ENCODE measurements at places on chromosomes 13 and 19.

DNA sequence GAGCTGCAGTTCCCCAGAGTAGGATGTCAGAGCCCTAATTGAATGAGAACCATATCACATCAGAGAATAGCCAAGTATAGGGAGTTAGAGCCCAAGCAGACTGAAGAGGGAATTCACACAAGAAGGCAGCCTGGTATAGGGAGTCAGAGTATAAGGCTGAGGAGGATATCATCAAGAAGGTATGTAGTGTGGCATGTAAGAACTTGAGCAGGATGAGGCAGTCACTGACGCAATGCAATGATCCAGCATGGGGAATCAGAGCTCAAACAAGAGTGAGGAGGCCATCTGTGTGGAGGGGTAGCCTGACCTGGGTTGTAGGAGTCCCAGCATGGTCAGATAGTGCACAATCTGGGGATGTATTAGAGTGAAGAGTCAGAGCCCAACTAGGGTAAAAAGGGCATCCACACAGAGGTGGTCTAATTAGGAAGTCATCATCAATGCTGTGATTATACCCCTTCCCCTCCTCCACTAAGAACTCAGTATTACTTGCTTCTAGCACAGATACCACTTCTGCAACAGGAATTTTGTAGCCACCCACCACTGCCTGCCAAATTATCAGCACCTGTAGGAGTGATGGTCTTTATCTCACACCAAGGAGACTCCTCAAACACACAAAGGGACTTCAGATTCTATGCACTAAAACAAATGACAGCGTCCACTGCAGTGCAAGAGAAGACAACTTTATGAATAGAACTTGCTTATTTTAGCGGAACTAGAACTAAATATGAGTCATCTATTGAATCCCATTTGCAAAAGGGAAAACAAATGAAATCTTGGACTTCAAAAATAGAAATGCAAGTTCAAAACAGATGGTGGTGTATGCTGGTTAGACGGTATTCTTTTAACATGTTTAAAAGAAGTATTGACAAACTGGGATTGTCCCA, 107.2 kb downstream of the FNDC3A start:
- H3K4me1 ChIP-seq, result peaks cover 3% of the 10 kb centered on the region
- peaks cover 19% of the 10 kb centered on the region for H3K36me3 ChIP-seq
- DNase-seq, result no peak
- H3K27ac ChIP-seq, result no peak overlapping the region
- no peak overlapping the region for H3K4me3 ChIP-seq

DNA sequence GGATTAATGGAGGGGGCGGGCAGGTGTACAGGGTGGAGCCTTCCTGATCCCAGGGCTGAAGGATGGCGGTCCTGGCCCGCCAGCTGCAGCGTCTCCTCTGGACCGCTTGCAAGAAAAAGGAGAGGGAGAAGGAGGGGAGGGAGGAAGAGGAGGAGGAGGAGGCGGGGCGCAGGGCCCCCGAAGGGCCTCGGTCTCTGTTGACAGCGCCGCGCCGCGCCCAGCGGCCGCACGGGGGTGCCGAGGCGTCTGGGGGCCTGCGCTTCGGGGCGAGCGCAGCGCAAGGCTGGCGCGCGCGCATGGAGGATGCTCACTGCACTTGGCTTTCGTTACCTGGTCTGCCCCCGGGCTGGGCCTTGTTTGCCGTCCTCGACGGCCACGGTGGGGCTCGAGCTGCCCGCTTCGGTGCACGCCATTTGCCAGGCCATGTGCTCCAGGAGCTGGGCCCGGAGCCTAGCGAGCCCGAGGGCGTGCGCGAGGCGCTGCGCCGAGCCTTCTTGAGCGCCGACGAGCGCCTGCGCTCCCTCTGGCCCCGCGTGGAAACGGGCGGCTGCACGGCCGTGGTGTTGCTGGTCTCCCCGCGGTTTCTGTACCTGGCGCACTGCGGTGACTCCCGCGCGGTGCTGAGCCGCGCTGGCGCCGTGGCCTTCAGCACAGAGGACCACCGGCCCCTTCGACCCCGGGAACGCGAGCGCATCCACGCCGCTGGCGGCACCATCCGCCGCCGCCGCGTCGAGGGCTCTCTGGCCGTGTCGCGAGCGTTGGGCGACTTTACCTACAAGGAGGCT, at the start of gene PPM1N:
PPM1N (plus strand) TSS at position 33 of the 785 bp plus-strand sequence; CDS start at position 63, 30 bp downstream.
- H3K4me1 ChIP-seq, result peaks cover 38% of the 10 kb centered on the region
- H3K4me3 ChIP-seq, result peak within 1 kb of the TSS; percentile 84
- H3K27ac ChIP-seq, result peak within 1 kb of the TSS; percentile 75
- H3K36me3 ChIP-seq, result no peaks in the 10 kb centered on the region
- peaks cover 29% of the 10 kb centered on the region for H3K27me3 ChIP-seq

DNA sequence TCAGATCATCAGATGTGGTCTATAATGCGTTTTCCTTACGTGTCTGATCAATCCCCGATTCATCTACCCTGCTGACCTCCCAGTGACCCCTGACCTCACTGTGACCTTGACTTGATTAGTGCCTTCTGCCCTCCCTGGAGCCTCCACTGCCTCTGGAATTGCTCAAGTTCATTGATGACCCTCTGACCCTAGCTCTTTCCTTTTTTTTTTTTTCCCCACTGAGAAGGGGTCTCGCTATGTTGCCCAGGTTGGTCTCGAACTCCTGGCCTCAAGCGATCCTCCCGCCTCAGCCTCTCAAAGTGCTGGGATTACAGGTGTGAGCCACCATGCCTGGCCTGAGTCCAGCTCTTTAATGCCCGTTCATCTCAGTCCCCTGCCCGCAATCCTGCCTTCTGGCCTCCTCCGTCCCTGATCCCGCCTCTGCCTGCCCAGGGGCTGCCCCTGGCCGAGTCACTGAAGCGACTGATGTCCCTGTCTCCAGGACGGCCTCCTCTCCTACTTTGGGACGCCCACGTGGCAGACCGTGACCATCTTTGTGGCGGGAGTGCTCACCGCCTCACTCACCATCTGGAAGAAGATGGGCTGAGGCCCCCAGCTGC, 4.0 kb upstream of the FTL start:
- H3K27ac ChIP-seq, result peak overlapping the region; percentile 98
- peaks cover 29% of the 10 kb centered on the region for H3K36me3 ChIP-seq
- no peaks in the 10 kb centered on the region for H3K27me3 ChIP-seq
- H3K4me1 ChIP-seq, result peaks cover 63% of the 10 kb centered on the region

DNA sequence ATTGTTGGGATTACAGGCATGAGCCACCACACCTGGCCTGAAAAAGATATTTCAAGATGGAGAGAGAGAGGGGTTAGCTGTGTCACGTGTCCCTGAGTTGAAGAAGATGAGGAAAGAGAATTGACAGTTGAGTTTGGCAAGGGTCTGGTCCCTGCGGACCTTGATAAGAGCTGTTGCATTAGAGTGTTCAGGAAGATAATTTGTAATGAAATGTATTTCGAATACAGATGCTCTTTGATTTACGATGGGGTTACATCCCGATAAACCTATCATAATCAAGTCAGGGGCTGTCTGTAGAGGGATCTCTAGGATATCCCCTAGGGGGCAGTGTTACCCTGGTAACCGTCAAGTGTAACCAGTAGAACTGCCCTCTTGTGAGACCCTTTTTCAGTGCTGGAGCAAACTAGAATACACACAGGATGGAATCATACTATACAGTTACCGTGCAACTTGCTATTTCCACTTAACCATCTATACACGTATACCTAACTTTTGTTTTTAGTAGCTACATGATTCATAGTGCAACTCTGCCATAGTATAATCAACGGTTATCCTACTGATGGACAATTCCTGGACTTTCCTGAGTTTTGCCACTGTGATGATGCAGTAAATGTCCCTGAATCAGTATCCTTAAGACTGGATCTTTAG, 1.5 kb upstream of the ELOF1 start:
- no peaks in the 10 kb centered on the region for H3K27me3 ChIP-seq
- peaks cover 10% of the 10 kb centered on the region for H3K36me3 ChIP-seq
- H3K4me1 ChIP-seq, result peaks cover 42% of the 10 kb centered on the region
- peak overlapping the region; percentile 86 for H3K27ac ChIP-seq
- peak overlapping the region; percentile 92 for H3K4me3 ChIP-seq

DNA sequence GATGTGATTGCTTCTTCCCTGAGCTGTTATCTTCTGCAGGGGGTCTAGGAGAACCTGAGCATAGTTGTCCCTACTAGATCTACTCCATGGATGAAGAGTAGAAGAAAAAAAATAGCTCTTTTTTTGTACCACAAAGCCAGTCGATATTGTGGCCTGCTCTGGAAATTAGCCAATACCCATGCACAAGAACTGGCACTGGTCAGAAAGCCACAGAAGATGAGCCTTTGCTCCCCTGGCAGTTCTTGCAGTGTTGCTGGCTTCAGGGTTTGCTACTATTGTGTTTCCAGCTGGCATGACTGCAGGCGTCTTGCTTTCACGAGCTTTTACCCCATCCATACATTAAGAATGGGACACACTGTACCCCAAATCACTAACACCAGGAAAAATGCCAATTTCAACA, 547.7 kb upstream of the KLF12 start:
- no peak overlapping the region for H3K27ac ChIP-seq
- no peak overlapping the region for H3K4me3 ChIP-seq
- H3K4me1 ChIP-seq, result no peaks in the 10 kb centered on the region
- H3K36me3 ChIP-seq, result no peaks in the 10 kb centered on the region
- peaks cover 2% of the 10 kb centered on the region for H3K27me3 ChIP-seq

- no peaks in the 10 kb centered on the region for H3K27me3 ChIP-seq
- H3K4me3 ChIP-seq, result no peak overlapping the region
- no peak overlapping the region for H3K27ac ChIP-seq
- DNase-seq, result no peak
- peaks cover 6% of the 10 kb centered on the region for H3K4me1 ChIP-seq
Measured at GRCh38 chr19:5016781-5017180, 47.9 kb downstream of the KDM4B start.

DNA sequence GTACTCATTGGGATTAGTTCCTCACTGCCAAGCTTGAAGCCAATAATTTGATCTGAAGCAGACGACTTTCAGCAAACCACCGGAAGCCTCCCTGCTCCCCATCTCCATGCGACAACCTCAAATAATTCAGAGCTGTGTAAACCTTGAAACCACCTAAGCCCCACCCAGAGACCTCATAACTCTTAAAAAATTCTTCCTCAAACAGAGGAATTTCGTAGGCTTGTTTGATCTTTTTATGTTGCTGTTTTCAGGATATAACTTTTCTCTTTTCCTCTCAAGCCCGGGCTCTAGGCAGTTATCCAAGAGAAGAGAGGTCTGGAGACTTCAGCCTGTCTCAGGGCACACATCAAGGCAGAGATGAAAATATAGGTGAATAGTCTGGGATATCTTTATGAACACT, 311.6 kb downstream of the KCNRG start:
- no peak for DNase-seq
- H3K4me3 ChIP-seq, result no peak overlapping the region
- peaks cover 2% of the 10 kb centered on the region for H3K27me3 ChIP-seq
- H3K4me1 ChIP-seq, result peaks cover 13% of the 10 kb centered on the region
- H3K27ac ChIP-seq, result no peak overlapping the region
- H3K36me3 ChIP-seq, result no peaks in the 10 kb centered on the region

- DNase-seq, result no peak
- H3K4me1 ChIP-seq, result peaks cover 4% of the 10 kb centered on the region
- no peak overlapping the region for H3K4me3 ChIP-seq
- no peaks in the 10 kb centered on the region for H3K36me3 ChIP-seq
Measured at GRCh38 chr13:98147521-98147920, 4.6 kb downstream of the FARP1 start.

GRCh38 chr13:85544756-85545155, 254.5 kb downstream of the SLITRK6 start:
- DNase-seq, result no peak
- no peak overlapping the region for H3K4me3 ChIP-seq
- H3K27ac ChIP-seq, result no peak overlapping the region
- H3K36me3 ChIP-seq, result no peaks in the 10 kb centered on the region
- H3K4me1 ChIP-seq, result no peaks in the 10 kb centered on the region

DNA sequence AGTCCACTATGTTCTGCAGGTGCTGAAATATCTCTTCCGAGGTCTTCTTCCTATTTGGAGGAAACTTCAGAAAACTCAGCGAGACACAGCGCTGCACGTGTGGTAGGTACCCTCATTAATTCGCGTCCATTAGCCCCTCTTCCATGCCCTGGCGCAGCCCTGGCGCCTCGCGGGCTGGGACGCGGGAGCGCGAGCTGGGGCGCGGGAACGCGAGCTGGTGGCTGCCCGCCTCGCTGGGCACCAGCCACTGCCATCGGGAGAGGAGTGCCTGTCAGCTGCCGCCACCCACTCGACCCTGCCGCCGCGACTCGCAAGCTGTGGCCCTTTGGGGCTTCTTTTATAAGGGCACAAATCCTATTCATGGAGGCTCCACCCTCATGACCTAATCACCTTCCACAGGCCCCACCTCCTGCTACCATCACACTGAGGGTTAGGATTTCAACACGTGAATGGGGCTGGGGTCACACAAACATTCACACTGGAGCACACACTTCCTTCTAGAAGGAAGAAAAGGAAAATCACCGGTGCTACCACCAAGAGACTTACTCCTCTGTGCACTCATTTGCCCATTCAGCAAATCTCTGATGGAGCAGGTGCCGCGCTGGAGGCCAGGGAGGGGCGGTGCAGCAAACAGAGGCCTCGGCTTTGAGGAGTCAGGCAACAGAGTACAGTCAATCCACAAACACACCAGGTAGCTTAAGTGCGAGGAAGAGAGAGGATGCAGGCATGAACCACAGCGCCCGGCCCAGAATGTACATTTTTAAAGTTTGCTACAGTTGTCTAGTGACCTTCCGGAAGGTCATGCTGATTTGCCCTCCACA, 43.0 kb upstream of the LATS2 start:
- H3K36me3 ChIP-seq, result no peaks in the 10 kb centered on the region
- H3K27me3 ChIP-seq, result no peaks in the 10 kb centered on the region
- DNase-seq, result no peak
- H3K4me3 ChIP-seq, result no peak overlapping the region

DNA sequence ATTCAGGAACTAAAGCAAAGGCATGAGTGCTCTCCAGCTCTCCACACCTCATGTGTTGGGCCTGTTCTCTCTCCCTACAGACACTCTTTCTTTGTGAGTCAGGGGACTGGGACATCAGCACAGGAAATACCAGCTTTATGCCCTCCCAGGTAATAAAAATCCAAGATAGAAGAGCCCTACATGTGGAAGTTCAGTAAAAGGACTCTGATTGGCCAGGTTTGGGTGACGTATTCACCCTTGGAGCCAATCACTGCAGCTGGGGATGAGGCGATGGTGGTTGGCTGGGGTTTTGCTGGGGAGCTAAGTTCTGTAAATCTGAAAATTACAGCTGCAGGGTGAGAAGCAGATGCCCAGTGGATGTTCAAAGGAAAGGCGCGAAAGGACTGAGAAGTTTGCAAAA, 32.5 kb downstream of the CCDC70 start:
- no peaks in the 10 kb centered on the region for H3K36me3 ChIP-seq
- H3K4me1 ChIP-seq, result no peaks in the 10 kb centered on the region
- no peak overlapping the region for H3K4me3 ChIP-seq
- H3K27ac ChIP-seq, result no peak overlapping the region

DNA sequence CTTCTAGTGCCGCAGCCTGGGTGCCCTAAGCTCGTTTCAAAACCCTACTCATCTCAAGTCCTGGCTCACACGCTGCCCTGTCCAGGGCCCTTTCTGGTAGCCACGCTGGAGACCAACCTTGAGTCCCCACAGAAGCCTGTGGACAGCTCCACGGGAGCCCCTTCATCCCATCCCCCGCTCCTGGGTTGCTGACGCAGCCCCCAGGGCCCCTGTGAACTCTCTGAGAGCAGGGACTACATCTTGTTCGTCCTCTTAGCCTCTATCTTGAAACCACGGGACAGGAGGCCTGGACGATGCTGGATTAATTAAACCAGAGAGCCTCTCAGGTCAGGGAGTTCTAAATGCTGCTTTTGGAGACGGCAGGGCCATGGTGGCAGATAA, 7.4 kb downstream of the MLLT1 start:
- H3K27ac ChIP-seq, result no peak overlapping the region
- DNase-seq, result no peak
- no peaks in the 10 kb centered on the region for H3K27me3 ChIP-seq
- H3K4me3 ChIP-seq, result no peak overlapping the region
- H3K36me3 ChIP-seq, result peaks cover 18% of the 10 kb centered on the region

GRCh38 chr19:16566161-16566560, 6.1 kb downstream of the SLC35E1 start:
- peaks cover 27% of the 10 kb centered on the region for H3K4me1 ChIP-seq
- no peaks in the 10 kb centered on the region for H3K27me3 ChIP-seq

All from activated naive CD8-positive, alpha-beta T cell treated with anti-CD3 and anti-CD28 coated beads, Interleukin-2, amount 50 U/mL, for 24 hours (primary cell).